ENCODE measurements at places on chromosomes 7 and 10. TPM values are rescaled to one million over a fixed set of nuclear protein-coding genes. Genes with fewer than 3 reads are reported as not detected.
A peak's percentile ranks its signal among the peaks of the same experiment; 100 is the strongest.

DNA sequence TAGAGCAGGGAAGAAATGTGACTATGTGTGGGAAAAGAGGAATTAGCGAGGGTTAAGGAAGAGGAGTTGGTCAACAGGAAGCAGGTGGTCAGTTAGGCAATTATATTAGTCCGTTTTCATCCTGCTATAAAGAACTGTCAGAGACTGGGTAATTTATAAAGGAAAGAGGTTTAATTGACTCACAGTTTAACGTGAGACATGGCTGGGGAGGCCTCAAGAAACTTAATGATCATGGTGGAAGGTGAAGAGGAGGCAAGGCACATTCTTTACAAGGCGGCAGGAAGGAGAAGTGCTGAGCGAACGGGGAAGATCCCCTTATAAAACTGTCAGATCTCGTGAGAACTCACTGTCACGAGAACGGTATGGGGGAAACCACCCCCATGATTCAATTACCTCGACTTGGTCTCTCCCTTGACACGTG is 35.0 kb downstream of the RAMP3 start:
- no peak for DNase-seq

DNA sequence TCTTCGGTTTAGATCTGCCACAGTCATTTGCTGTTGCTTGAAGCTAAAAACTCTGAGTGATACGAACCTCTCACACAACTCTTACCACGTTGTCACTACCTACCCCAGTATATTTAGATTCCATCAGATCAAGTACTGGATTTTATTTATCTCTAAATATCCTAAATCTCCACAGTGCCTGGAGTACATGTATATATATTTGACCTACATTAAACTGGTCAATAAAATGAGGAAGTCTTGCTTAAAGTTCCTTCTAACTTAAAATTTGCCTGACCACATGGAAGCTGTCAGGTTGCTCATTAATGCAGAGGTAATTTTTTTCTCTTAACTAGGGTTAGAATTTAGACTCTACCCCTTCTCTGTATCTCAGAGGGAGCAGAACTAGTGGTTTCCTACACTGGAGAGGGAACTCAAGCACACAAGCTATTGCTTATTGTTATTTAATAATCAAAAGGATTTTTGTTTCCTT is 3.1 kb upstream of the MACC1 start:
- no peak for DNase-seq

TMEM213 gene
- polyA plus RNA-seq, result 0.57 TPM

GRCh38 chr10:12902135-12902572 is 99.4 kb downstream of the CCDC3 start:
- DNase-seq, result peak; percentile 62

DNA sequence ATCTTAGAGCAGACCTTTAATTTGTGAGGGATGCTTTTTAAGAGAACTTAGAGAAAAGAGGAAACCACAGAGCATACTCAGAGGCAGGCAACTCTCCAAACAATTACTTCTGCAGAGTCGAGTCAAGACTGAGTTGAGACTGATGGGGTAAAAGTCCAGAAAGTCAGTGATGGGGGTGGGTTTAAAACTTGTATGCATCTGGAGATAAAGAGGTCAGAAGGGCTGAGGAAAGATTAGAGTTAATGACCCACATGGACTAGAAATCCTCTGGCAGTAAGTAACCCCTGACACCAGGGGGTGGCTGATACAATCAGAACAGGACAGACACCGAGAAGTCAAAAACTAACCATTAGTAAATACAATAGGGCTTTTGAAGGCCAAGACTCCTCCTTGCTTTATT is 42.4 kb upstream of the SEPTIN7 start:
- no peak for DNase-seq

DNA sequence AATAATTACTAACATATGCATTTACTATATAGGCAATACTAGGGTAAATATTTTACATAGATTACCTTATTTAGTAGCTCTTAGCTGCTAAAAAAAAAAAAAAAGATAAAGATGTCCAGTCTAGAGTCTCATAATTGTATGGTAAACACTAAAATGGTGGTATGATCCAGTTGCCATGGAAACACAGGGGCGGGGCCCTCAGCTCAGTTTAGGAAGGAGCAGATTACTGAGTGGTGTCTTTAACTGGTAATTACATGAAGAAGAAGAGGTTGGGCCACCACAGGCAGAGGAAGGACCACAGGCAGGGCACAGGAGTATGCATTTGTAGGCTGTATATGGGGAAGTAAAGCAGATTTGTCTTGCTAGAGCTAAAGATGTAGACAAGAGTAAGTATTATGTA is 43.7 kb downstream of the ITGB8 start:
- no peak for DNase-seq

DNA sequence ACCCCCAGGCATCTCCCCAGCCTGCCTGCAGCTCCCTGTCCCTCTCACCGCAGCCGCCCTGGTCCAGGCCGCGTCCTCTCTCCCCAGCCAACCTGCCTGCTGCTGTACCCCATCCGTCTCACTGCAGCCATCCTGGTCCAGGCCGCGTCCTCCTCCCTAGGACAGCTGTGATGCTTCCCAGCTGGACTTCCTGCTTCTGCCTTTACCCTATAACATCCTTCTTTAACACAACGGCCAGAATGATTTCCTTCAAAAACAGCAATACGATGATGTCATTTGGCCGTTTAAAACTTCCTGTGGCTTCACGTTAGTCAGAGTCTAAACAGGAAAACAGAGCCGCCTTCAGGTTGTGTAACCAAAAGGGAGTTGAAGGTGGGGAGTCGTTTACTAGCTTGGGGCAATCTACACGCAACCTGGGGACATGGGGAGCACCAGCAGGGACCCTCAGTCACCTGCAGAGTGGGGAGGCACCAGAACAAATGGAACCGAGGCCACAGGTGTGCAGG is 32.2 kb upstream of the ZFAND2A start:
- DNase-seq, result no peak

VPS37D gene
- 6.7 TPM for polyA plus RNA-seq

DNA sequence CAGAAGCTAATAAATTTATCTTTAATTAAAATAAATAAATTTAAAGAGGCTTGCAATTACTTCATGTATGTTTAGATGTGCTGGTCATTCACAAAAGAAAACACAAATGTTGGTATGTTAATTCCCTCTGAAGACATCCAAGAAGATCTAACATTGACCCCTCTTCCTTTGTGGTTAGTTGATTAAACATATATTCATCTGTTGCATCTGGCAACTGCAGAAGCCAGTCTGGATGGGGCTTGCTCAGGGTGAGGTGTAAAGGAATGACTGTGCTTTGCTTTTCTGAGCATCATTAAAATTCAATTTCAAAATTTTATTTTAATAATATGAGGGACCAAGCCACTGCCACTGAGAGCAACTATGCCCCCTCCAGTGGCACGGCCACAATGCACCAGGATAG is 36.4 kb upstream of the FERD3L start:
- DNase-seq, result no peak

DNA sequence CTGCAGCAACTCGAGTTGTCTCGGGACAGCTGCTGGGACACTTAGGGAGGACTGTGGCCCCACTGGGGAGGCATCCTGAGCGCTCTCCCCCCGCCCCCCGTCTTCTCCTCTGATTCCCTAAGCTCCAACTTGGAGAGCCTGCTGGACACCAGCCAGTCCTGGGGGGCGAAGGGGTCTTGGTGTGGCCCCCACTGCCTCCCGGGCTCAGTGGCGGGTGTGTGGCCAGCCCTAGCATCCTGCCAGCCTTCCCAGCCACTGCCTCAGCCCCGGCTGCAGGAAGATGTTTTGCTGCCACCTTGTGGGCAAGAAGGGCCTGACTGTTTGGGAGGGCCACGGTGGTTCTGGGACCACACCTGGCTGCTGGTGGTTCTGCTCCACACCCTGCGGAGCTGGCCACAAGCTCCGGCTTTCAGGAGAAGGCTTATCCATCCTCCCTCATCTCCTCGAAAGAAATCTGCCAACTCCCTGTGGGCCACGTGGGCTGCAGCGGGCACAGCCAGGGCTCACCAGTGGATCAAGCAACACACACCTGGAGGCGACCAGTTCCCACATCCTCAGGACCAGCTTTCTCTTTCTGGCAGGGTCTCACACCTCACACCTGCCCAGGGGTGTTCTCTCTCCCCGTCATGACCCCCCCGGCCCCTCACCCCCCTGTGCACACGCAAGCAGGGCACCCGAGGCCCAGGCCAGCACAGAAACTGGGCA is 24.8 kb downstream of the AGAP3 start:
- peak; percentile 60 for DNase-seq

- DNase-seq, result no peak
These were observed 41.9 kb downstream of the AUTS2 start for GRCh38 chr7:69640216-69640615.

AMPH gene
- 9.5 TPM for polyA plus RNA-seq

- no peak for DNase-seq
These were observed 40.1 kb downstream of the KCNH2 start for GRCh38 chr7:150937848-150938561.

- DNase-seq, result no peak
These were observed 335.1 kb upstream of the SEMA3A start for GRCh38 chr7:84529480-84530205.

DNA sequence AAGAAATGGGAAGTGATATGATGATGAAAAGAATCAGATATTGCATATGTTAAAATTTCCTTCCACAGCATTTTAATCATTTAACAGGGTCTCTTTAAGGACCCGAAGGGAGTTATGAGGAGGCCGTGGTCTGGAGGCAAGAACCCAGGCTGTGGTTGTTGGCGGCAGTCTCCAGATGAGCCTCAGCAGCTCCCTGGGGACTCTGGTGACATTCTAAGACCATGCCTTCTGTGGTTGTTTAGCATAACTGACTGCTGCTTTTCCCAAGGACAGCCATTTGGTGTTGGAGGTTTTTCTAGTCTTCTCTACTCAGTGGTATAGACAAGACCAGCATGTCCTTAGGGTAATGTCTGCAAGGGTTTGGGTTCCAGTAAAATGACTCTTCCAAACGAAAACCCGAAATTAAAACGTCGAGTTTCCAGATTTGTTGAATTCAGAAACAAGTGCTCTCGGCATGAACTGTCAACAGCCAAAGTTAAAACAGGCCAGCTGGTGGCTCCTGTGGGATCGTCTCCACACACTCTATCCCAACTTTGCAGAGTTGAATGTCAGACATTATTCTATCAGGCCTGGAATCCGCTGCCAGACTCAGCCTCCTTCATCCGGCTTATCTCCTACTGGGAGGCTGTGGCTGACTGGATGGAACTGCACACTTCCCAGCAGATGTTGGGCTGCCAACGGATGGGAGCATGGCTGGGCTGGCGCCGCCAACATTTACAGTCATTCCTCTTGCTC is 183.1 kb downstream of the TAX1BP1 start:
- no peak for DNase-seq

DNA sequence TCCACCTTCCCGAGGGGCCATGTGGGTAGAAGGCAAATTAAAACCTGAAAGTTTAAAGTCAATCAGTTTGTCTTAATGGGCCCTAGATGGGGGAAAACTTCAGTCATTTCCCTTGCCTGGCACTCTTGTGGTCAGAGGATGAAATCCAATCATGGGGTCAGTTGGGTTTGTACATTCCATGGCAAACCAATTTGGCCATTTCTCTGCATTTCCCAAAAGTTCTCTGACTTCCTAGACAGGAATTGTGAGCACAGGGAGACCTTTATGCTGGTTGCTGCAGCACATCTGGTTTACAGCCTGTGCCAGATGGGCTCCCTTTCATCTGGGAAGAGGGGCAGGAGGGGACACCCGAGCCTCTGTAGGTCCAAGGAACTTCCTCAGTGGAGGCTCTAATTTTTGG is 113.0 kb downstream of the CYP26A1 start:
- no peak for DNase-seq

DNA sequence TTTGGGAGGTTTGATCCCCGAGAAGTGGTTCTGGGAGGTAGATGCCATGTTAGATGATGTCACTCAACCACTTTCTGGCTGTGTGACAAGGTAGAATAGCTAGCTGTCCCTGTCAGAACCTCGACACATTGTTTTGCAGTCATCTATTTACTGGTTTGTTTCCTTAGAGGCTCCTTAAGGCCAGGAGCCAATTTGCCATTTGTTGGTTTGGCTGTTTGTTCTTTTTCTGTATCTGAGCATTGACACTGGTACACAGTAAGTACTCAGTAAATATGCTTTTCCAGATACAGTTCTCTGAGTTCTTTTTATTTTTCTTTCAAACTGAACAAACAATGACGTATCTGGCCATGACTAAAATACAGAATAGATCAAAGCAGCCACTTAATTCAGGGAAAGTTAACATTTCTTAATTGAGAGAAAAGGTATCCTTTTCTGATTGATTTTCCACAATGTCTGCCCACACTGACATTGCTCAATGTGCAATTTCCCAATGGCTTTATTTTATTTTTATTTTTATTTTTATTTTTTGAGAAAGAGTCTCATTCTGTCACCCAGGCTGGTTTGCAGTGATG is 121.6 kb downstream of the SPAG6 start:
- DNase-seq, result no peak

- DNase-seq, result peak; percentile 31
These were observed 9.3 kb upstream of the TET1 start for GRCh38 chr10:68550747-68551411.

GRCh38 chr10:132175907-132176581 is 10.7 kb upstream of the DPYSL4 start:
- no peak for DNase-seq

- DNase-seq, result no peak
These were observed 26.8 kb downstream of the COBL start for GRCh38 chr7:51289623-51290303.

GRCh38 chr7:74455291-74455804 is 1.6 kb downstream of the GTF2IRD1 start:
- no peak for DNase-seq

DNA sequence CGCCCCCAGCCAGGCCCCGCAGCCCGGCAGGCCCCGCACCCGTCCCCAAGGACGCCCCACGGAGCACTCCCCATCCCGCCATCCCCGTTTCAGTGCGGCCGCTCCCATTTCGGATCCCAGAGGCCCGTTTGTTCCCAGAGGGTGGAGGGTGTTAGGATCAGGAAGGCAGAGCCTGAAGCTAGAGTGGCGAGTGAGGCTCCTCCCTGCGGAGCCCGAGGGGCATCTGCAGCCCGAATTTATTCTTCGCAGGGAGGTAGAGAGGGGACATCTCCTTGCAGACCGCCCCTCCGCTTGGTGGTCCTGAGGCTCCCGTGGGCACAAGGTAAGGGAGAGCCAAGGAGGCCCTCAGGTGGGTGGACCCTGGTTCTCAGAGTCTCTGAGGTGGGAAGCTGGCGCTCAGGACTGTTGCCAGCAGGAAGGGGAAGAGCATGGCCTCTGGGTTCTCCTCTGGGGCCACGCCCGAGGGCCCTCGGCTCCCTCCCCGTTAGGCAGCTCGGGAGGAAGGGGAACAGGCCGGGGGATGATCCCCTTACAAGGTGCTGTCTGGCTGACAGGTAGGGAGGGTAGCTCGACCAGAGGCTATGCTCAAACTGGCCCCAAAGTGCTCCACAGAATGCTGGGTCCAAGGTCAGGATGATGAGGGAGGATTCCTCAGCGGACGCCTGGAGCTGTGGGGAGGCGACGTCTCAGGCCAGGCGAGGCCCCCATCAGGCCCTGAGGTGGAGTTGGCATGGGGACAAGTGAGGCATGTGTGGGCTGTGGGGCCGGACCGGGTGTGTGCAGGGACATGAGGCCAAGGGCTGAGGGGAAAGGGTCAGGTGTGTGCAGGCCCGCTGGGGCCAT is 17.4 kb downstream of the POLL start:
- no peak for DNase-seq

UNC5B gene
- polyA plus RNA-seq, result 19.4 TPM

FAM237B gene
- 0.22 TPM for polyA plus RNA-seq
